MCF 10A (cell line): ENCODE measurements at places on chromosomes 2 and 18. TPM values are rescaled to one million over a fixed set of nuclear protein-coding genes. Genes with fewer than 3 reads are reported as not detected.

DNA sequence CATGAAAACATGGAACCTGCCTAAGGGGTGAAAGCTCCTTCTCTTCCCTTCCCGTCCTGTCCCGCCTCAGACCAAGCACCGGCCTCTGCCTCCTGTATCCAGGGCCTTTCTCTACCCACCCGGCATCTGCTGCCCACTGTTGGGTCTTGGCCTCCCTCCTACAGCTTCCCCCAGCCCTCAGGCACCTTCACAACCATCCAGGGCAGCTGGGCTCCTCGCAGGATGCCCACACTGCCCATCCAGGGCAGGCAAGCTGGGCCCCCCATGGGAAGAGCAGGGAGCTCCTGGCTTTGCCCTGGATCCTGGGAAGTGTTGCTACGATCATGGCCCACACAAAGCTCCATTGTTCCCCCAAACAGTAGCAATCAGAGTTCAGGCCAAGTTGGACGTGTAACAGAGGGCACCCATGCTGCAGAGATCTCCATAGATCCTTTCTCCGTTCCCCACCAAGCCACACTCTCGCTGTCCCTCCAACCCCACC, 206.6 kb downstream of the NDUFA10 start:
- DNase-seq = no peak

- DNase-seq = peak; percentile 62
Measured at GRCh38 chr18:7596147-7596546, 29.0 kb downstream of the PTPRM start.

GRCh38 chr2:68744366-68744912, 9.8 kb downstream of the ARHGAP25 start:
- peak; percentile 9 for DNase-seq

GRCh38 chr2:215149894-215150293, 11.5 kb upstream of the ABCA12 start:
- DNase-seq = no peak

DNA sequence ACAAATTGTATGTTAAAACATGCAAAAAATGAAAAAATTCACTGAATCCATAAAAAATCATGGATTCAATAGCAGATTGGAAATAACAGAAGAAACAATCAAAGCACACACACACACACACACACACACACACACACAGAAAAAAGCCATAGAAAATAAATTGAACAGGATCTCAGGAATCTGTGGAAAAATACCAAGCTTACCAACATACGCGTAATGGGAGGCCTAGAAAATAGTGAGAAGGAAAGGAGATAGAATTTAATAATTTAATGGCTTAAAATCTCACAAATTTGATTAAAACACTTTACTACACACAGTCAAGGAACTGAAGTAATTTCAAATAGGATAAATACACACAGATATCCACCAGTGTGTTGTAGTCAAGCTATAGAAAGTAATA, 1671.5 kb upstream of the PIK3C3 start:
- no peak for DNase-seq

DNA sequence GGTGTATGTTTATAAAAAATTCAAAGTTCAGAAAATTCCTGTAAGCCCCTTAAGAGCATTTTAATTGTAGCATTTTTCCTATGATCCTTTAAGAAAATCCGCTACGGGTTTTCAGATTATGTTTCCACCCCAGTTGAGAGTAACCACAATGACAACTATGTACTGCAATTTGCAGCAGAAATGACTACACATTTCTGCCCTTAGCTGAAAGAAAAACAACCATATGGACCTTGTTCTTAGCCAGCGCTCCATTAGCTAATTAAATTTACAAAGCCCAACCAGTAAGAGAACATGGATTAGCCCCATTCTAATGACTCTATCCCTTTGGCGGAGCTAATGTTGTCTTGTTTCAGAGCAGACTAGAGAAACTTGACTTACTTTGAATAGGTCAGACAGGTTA, 247.6 kb downstream of the SLC8A1 start:
- DNase-seq = no peak

GRCh38 chr2:72743481-72743880, 82.4 kb downstream of the EXOC6B start:
- DNase-seq = no peak

GRCh38 chr2:170298115-170298514, 120.2 kb downstream of the MYO3B start:
- DNase-seq = no peak

- DNase-seq = peak; percentile 13
Measured at GRCh38 chr2:45315861-45316260, 295.2 kb downstream of the SRBD1 start.

DNA sequence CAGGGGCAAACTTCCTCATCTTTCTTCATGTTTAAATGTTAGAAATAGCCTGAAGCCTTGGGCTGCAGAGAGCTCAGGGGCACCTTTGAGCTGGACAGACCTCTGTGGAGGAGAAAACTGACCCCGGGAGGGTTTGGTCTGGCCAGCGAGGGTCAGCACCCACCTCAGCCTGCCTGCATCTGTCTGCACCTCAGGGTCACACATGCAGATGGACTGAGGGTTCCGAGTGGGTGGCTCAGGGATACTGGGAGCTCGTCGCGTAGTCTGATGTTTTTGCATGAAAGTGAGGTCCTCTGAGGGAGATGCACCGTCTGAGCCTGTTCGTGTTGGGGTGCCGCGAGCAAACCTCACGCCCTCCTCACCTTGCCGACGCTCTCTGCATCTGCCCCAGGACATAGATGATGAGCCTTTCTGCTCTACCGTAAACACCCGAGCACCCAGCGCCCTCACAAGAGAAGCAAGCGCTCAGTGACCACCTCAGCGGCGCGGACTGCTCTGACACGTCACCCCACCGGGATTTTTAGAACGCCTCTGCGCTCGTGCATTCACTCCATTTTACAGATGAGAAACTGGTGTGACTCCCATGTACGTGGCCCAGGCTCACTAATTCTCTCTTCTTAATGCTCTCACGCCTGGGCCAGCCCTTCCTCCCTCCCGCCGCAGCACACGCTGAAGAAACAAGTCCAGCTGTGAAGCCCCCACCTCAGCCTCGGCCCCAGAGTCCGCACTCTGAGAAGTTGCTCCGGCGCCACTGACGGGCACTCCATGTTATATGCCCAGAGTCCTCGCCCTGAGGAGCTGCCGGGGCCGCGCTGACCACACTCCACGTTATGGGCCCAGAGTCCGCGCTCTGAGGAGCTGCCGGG, 9.5 kb downstream of the KCNG2 start:
- DNase-seq = no peak

DNA sequence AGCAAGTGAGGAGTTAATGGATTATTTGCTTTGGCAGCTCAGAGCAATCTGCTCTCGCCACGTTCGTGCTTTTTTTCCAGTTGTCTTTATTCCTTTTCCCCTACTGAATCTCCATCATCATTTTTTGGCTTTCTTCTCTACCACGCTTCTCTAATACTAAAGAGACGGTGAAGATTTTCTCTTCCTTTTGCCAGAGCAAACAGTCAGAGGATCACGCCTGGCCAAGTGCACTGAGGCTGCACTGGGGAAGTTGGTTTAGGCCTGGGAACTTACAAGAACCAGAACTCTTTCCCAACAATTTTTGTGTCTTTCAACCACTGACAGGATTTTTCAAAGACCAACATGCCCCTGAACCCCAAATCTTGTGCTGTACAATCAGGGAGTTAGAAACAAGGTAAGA, 172.3 kb downstream of the PID1 start:
- DNase-seq = no peak

DNA sequence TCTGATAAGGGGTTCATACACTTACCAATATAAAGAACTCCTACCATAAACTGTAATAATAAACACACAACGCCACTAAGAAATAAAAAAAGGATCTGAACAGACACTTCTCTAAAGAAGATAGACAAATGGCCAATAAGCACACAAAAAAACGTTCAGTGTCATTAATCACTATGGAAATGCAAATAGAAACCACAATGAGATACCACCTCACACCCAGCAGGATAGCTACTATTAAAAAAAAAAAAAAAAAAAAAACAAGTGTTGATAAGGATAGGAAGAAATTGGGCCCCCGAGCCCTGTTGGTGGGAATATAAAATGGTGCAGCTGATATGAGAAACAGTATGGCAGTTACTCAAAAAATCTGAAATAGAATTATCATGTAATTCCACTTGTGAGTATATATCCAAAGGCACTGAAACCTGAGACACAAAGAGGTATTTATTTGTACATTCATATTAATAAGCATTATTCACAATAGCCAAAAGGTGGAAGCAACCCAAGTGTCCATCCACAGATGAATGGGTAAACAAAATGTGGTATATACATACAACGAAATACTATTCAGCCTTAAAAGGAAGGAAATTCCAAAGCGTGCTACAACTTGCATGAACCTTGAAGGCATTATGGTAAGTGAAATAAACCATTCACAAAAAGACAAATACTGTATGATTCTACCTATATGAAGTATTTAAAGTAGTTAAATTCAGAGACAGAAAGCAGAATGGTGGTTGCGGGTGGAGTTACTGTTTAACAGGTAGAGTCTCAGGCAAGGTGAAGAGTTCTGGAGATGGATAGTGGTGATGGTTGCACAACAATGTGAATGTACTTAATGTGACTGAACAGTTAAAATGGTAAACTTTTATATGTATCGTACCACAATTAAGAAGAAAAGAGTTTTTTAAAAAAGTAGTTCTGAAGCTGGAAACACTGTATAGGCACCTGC, 17.9 kb downstream of the REV1 start:
- DNase-seq = peak; percentile 54

- DNase-seq = no peak
Measured at GRCh38 chr2:216111122-216111521, 2.0 kb downstream of the XRCC5 start.

GRCh38 chr2:241592126-241592845, 33.7 kb downstream of the BOK start:
- no peak for DNase-seq

DNA sequence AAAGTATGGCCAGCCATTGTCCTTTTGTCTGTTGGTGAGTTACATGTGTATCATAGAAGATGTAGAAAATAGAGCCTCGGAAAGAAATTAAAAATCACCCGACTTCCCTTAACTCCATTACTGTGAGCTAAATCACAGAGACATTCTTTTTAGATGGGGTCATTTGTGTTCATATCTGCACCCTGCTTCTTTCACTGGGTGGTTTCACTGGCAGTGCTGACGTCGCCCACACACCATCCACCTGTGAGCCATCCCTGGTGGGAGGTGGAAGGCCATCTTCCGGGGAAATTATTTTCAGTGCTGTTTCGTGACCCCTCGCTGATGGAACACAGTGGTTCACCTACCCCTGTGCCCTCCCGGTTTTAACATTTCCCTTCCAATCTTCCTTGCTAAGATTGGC, 21.2 kb downstream of the SH3BP4 start:
- no peak for DNase-seq

- DNase-seq = peak; percentile 43
Measured at GRCh38 chr2:108354136-108354535, 23.6 kb upstream of the SULT1C4 start.

DNA sequence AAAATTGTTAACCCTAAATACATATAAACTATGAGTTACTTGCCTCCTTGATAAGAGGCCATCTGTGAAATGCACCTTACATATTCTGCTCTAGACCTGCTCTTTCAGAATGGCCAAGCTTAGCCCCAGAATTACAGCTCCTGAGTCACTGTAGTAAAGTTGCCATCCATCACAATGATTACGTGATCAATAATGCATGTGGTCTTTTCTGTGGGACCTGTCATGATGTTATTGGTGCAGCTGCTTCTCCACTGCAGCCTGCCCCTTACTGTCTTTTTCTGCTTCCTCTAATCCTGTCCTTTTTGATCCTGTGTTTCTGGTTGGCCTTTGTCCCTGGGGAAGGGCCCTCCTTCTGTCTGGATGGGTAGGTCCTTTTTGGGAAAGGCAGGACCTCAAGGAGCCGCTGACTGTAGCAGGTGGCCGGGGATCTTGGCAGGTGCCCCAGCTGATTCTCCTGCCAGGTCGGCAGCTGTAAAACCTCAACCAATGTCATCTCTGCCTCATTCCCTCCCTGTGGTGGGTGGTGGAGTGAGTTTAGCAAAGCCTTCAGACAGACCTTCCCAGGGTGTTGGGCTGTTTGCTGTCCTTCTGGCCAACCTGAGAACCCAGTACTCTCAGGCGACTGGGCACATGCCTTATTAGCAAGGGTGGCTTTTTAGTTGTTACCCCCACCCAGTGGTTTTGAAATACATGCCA, 126.2 kb upstream of the EML6 start:
- peak; percentile 27 for DNase-seq

- no peak for DNase-seq
Measured at GRCh38 chr2:231099918-231100317, 24.9 kb downstream of the HTR2B start.

DNA sequence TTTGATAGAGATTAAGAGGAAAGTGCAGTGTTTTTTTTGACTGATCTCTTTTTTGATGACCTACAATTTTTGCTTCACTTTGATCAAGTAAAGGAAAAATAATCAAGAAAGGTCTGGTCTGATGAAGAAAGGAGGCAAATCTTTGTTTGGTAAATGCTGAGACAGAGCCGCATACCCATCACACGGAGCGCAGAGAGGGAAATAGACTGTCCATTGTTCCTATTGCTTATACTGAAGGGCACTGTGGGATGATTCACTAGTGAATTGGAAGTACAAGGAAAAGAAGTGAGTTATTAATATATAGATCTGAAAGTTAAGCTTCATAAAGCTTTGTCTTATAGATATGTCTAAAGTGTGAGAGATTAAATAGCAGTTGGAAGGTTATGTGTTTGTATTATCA, 455.1 kb downstream of the PLCL1 start:
- DNase-seq = no peak

DNA sequence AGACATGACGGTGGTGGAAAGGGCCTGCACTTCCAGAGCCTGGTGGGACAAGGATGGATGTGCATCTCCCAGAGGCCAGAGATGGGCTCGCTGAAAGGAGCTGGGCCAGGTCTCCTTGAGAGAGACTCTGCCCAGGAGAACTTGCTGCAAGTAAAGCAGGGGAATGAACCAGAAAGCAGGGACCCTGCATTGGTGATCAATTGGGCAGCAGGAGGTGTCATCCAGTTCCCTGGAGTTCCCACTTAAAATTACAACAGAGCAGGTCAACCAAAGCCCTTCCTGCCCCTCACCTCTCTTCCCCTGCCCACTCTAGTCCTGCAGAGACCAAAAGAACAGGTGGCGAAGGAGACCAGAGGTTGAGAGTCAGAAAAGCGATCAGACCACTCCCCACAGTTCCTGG, 69.7 kb upstream of the CAB39 start:
- no peak for DNase-seq

The YIPF4 gene
- 67.6 and 90.3 TPM in 2 replicates for total RNA-seq

The SCN2A gene
- not detected in 2 replicates for total RNA-seq

The APOB gene
- 0.05 TPM in 1 of 2 replicates, not detected in the other for total RNA-seq

The SUCLG1 gene
- total RNA-seq = 87.2 and 105 TPM in 2 replicates

The GALR1 gene
- total RNA-seq = not detected in 2 replicates
